ENCODE measurements at places on chromosomes 4 and X.

DNA sequence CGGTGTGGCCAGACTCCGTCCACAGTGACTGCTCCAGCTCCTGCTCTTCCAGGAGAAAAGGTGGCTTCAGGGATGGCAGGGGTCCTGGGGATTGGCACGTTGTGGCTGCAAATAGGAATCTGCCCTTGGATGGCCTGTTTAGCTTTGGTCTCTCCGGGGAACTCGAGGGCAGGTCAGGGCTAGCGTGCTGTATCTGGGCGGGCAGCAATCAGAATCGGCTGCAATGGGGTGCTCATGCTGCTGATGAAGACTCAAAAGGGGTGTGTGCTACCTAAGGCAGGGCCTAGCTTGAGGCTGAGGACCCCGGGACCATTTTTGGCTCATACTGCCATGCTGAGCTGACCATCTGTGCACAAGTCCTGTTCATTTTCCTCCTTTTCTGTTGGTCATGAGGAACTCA is 51.3 kb downstream of the RGS12 start:
- no peak for DNase-seq

- no peak for DNase-seq
Observed at GRCh38 chr4:2289955-2290333, 28.0 kb upstream of the MXD4 start.

DNA sequence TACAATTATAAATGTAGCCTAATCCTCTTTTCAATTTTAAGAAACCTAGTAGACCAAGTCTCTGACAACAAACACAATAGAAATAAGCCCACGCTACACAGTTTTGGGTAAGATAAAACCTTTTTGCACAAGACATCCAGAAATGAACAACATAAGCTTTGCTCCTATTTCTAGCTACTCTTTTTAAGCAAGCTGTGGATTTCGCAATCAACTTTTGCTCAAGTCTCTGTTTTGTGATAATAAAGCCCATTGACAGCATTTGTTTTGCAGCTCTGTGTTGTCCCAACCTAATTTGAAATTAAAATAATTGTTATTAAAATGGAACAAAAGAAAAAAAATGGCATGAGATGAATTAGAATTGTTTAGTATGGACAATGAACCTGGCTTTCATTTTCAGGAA is 287.9 kb upstream of the PUDP start:
- DNase-seq = no peak

DNA sequence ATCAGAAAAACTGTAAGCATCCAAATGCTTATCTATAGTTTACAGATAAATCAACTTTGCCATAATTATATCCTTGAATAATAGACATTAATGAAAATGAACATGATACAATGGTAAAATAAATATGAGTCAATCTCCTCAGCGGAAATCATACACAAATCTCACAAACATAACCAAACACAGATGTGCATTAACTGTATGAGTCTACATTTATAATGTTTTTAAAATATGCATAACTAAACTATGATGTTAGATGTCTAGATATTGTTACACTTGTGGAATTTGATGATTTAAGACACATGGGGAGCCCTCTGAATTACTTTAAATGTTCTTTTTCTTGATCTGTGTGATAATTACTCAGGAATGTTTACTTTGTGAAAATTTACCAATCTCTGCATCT is 951.2 kb downstream of the TECRL start:
- no peak for DNase-seq

DNA sequence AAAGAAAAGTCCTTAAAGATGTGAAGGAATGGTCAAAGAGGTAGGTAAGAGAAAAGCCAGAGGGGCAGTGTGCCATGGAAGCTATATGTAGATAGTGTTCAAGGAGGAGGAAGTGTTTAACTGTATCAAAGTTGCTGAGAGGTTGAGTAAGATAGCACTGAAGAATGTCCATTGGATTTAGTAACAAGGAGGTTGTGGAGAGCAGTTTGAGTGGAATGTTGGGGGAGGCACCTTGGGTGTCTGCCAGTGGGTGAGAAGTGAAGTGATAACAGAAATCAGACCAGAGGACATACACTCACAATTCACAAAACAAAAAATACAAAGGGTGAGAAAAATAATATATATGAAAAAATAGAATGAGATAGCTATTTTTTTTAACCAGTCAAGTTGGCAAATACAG is 121.3 kb upstream of the AMOT start:
- DNase-seq = no peak

DNA sequence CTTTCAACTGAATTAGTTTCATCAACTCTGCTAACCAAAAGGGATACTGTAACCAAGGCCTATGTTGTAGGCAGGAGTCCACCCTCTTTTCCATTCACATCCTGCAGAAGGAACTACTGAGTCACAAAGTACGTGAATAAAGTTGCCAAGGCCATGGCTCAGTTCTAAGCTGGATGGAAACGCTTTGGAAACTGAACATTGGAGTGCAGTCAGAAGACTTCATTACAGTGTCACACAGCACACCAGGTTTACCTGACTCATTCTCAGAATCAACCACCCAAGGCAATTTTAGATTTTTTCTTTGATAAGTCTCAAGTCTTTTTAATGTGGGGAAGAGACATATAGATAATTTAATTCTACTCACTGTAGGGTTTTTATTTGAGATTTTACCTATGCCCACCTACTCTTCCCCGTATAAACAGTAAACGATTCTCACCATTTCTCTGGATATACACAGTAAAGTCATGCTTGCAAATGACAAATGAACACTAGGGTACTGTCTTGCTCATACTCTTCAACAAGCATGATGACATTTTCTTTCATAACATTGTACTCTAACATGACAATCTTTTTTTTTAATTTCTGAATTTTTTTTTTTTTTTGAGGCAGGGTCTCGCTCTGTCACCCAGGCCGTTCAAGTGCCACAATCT is 58.9 kb upstream of the RBM47 start:
- DNase-seq = no peak

DNA sequence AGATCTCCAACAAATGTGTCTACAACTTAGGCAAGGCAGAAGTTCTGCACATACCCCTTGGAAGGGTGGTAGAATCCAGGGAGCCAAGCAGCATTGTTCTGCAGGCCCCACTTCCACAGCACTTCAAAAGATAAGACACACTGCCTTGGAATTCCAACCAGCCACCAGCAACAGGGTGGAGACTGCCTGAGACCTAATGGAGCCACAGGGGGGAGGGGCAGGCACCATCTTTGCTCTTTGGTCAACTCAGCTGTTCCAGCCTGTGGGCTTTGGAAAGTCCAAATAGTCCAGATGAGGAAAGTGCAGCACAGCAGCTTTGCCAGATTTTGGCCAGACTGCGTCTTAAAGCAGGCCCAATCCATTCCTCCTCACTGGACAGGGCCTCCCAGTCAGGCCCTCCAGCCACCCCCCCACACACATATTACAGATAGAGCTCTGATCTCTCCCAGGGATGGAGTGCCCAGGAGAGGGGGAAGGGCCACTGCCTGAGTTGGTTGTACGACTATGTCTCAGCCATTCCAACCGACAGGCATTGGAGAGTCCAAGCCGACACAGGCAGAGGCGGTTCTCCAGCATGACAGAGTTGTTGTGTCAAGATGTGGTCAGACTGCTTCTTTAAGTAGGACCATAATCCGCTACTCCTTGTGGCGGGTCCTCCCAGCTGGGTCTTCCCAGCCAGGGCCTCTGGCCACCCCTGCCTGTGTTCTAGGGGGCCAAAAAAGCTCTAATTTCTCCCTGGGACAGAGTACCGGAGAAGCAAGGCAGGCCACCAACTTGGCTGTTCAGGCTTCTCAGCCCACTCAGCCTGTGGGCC is 42.5 kb upstream of the ANTXR2 start:
- DNase-seq = no peak

DNA sequence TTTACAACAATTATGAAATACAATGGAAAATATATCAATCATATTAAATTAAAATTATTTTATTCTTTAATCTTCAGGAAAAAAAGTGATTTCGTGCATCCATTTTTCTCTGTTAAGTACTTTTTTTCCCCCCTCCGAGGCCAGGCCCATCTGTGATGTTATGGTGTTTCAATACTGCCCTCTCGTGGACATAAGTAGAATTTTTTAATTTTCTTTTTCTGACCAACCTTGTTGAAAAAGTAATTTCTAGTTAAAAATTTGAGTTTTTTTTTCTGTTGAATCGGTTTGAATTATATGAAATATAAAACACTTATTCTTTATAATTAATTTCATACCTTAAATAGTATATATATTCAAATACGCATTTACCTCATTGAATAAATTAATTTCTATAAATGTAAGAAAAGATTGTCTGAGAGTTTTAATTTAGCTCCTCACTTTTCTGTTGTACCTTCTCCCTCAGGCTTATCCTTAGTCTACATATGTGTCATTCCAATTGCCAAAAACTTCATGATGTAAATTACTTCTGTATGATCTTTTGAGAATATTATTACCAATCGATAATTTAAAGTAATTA is 175.8 kb upstream of the TECRL start:
- peak; percentile 34 for DNase-seq

DNA sequence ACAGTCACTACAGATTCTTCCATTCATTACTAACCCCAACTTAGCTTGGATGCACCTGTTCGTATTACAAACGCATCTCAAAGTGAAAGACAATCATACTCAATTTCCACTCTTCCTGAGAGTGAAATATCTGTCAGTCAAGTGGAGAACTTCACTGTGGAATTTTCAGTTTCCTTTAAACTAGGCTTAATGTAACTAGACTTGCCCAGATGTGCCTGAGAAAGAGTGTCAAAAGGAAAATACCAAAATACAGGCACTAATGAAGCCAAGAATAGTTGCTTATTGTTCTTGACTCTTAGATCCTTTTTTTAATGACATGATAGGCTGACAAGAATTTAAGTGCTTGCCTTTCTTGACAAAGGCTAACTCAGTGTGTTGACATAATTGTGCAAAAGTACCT is 72.4 kb upstream of the NR3C2 start:
- DNase-seq = no peak

GRCh38 chrX:104411800-104412199 is 154.2 kb upstream of the IL1RAPL2 start:
- DNase-seq = no peak

DNA sequence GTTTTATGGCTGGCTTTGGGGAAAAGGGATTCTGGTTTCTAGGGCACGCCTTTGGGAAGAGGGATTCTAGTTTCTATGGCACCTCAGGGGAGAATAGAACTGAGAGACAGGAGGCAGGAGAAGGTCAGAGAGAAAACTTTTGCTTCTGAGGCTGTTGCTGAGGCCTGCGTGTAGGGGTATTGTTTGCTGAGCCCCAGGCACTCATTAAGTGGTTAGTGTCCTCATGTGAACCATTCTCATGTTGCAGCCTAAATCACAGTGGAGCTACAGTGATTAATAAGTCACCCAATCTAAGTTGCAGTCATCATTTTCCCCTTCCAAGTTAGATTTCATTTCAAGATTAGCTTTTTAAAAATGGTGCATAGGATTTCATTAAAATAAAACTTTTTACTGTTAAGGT is 29.0 kb downstream of the VCX3A start:
- DNase-seq = no peak

GRCh38 chr4:22482250-22483127 is 33.4 kb downstream of the ADGRA3 start:
- no peak for DNase-seq

GRCh38 chr4:138815811-138816210 is 199.8 kb upstream of the NOCT start:
- DNase-seq = no peak

DNA sequence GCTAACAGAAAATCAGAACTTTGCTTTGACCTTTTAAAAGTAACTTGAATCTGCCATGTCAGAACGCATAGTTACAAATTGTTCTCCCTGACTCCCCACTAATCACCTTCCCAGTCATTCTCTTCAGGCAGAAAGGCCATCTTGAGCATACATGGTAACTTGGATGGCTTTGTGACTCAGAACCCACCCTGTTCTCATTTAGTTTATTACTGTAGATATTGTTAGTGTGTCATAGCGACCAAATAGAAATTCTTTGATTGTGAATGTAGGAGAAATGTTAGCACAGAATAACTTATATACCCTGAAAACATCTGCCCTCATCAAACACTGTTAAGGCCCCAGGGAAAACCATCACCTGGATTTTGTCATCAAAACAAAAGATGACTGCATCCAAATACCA is 382.0 kb downstream of the MAGEB5 start:
- no peak for DNase-seq

- DNase-seq = no peak
Observed at GRCh38 chr4:24910499-24910898, 2.3 kb downstream of the CCDC149 start.

GRCh38 chrX:291411-291901 is 10.3 kb downstream of the PLCXD1 start:
- DNase-seq = no peak

- DNase-seq = no peak
Observed at GRCh38 chrX:136450050-136450830, 37.5 kb upstream of the BRS3 start.

- DNase-seq = no peak
Observed at GRCh38 chrX:20240201-20240600, 26.5 kb downstream of the RPS6KA3 start.

- no peak for DNase-seq
Observed at GRCh38 chr4:89535251-89535650, 227.7 kb upstream of the GPRIN3 start.

- peak; percentile 13 for DNase-seq
Observed at GRCh38 chr4:47662975-47663374, 174.9 kb downstream of the CORIN start.

GRCh38 chrX:65488495-65488894 is 46.1 kb downstream of the LAS1L start:
- DNase-seq = no peak

DNA sequence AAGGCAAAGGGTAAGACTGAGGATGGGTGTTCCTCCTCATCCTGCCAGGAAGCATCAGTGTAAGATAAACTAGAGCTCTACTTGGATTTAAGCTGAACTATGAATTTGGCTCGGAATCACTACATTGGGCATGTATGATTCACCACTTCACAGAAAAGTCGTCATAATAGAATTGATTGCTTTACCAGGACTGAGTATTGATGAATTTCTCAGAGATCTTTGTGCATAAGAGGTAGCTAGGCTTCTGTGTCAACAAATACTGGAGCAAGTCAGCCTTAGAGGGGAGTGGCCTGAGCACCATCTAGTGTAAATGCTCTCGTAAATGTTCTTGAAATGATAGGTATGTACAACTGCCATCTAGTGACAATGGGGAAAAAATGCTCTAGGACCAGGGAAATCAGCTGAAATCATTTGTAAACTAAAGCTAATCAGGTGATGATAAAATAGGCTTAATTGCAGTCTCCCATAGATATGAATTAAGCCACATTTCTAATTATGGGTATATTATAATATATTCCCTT is 309.5 kb upstream of the FMR1 start:
- no peak for DNase-seq

DNA sequence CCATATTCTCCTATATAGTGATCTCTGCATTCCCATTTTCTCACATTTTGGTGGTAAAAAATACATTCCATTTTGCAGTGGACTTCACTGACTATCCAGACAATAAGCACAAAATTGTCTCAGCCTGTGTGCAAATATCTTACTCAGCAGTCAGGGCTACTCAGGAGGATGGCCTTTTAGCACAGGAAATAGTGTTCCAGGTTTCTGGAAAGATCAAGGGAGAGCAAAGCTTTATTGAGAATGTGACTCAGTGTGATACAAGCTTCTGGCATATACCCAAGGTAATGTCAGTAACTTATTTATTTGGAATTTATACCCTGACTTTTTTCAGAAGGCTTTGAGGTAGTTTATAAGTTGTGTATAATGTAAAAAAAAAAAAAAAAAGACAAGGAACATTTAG is 233.4 kb downstream of the TEX13A start:
- no peak for DNase-seq

- no peak for DNase-seq
Observed at GRCh38 chr4:26268246-26268645, 52.6 kb upstream of the RBPJ start.

GRCh38 chr4:171814545-171814944 is 1.3 kb downstream of the GALNTL6 start:
- DNase-seq = no peak

- DNase-seq = no peak
Observed at GRCh38 chr4:14835288-14835687, 167.0 kb upstream of the CPEB2 start.
